ENCODE measurements at places on chromosomes 11 and 22. TPM values are rescaled to one million over a fixed set of nuclear protein-coding genes. Genes with fewer than 3 reads are reported as not detected.

GRCh38 chr11:107969219-107969618, 39.5 kb upstream of the CUL5 start:
- DNase-seq = no peak

- no peak for DNase-seq
Observed at GRCh38 chr22:37546437-37547250, 13.6 kb upstream of the CDC42EP1 start.

DNA sequence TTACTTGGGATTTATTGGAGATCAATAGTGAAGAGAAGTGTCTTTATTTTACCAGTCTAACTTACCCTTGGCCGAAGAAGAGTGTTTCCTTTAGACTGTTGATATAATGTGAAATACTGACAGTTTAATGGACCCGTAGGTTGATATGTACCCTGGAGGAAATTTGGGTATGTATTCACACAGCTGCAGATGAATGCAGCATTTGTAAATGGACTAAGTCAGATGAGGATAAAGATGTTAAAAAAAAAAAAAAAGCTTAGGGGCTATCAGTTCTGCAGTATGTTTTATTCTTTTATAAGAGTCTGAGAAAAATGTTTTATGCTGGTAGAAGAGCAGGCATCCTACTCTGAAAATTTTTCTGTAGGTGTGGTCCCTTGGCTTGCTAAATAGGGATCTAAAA, 2.7 kb downstream of the REXO2 start:
- DNase-seq = no peak

GRCh38 chr22:19629720-19630419, 84.4 kb upstream of the SEPTIN5 start:
- DNase-seq = peak; percentile 45

GRCh38 chr11:90274362-90274761, 51.5 kb upstream of the CHORDC1 start:
- DNase-seq = no peak

- DNase-seq = no peak
Observed at GRCh38 chr11:75716659-75717058, 979 bp upstream of the MOGAT2 start.

DNA sequence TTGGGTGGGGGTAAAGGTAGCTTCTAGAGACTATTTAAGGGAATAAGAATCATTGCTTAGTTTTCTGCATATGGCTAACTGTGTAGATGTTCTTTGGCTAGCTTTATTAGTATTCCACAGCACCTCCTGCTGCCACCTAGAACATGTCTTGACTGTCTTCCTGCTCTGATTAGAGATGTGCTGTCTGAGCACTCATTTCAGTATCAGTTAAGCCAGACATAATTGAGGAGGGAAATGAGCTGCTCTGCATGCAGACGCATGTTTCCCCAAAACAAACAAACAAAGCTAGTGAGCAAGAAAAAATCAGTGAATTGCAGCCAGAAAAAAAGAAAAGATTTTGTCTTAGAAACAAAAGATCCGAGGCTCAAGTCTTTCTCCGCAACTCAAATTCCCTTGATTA, 402.2 kb downstream of the AASDHPPT start:
- no peak for DNase-seq

- no peak for DNase-seq
Observed at GRCh38 chr11:10459029-10459970, 4.2 kb downstream of the AMPD3 start.

GRCh38 chr11:127063241-127063640, 62.7 kb upstream of the KIRREL3 start:
- DNase-seq = no peak

DNA sequence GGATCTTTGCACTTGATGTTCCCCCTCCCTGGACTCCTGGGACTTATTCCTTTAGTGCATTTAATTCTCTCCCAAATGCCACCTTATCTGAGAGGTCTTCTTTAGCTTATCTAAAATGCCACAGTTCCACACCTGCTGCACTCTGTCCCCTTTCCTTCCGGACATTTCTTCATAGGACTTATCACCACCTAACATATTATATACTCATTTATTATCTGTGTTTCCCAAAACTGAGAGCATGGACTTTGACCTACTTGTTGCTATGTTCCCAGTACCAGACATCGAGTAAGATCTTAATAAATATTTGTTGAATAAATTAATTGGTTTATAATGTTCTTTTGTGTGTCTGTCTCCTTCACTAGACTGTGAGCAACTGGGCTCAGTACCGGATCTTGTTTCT, 585.3 kb downstream of the INSC start:
- no peak for DNase-seq

The ZPR1 gene
- 36.2 TPM for total RNA-seq

The MMP11 gene
- 10.2 TPM for total RNA-seq

The OR51G1 gene
- total RNA-seq = not detected

The OR6T1 gene
- not detected for total RNA-seq

The HTR3B gene
- total RNA-seq = not detected

The BRSK2 gene
- total RNA-seq = 1.2 TPM

The TMEM121B gene
- total RNA-seq = 2.0 TPM

The BDNF gene
- 4.7 TPM for total RNA-seq

The APOA1 gene
- not detected for total RNA-seq

All from thoracic aorta (tissue), 2 donors.